IMR-90 (cell line): ENCODE measurements at places on chromosomes 16 and 17.
A peak's percentile ranks its signal among the peaks of the same experiment; 100 is the strongest.

DNA sequence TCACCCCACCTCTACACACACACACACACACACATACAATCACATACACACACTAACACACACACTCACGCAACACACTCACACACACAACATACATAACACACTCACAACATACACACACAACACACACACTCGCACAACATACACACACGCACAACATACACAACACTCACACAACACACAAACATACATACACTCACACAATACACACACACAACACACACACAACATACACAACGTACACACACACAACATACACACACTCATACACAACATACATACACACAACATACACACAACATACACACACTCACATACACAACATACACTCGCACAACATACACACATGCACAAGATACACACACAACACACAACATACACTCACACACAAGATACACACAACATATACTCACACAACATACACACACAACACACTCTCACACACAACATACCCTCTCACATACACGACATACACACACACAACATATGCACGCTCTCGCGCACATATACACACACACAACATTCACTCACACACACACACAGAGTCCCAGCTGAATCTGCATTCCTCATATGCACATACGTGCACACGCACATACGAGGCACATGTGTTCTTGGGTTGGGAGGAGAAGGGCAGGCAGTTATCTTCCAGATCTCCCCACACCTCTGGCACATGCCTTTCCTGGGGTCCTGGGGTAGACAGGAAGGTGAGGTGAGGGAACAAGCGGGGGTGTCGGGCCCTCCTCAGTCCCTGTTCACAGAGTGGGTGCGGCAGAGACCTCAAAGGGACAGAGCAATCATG, 1.1 kb downstream of the ASGR2 start:
- no peak overlapping the region for H3K4me3 ChIP-seq
- H3K27me3 ChIP-seq: peaks cover 23% of the 10 kb centered on the region
- no peak overlapping the region for H3K27ac ChIP-seq
- no peak for DNase-seq
- H3K4me1 ChIP-seq: no peaks in the 10 kb centered on the region

GRCh38 chr17:57881143-57881542, 31.3 kb upstream of the MRPS23 start:
- H3K27ac ChIP-seq: peak overlapping the region; percentile 94
- H3K4me1 ChIP-seq: peaks cover 46% of the 10 kb centered on the region

DNA sequence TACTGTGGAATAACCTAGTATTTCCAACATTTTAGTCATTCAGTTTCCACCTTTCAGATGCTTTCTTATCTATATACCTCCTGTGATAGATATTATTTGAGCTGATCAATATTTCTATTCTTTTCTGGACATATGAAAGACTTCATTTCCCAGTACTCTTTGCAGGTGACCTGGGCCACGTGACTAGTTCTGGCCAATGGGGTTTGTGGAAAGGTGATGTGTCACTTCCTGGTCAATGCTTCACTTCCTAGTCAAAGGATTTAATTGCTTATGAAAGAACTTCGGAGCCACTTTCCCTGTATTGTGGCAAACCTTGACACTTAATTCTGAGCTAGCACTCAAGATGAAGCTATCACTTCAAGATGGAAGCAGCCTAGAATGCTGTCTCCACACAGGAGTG, 248.9 kb upstream of the FOXF1 start:
- H3K27ac ChIP-seq: no peak overlapping the region
- no peaks in the 10 kb centered on the region for H3K27me3 ChIP-seq
- H3K4me1 ChIP-seq: peaks cover 21% of the 10 kb centered on the region
- H3K36me3 ChIP-seq: peaks cover 1% of the 10 kb centered on the region; the same call in 1 of the 2 replicates

- H3K27me3 ChIP-seq: no peaks in the 10 kb centered on the region
- no peaks in the 10 kb centered on the region for H3K36me3 ChIP-seq
- peaks cover 11% of the 10 kb centered on the region for H3K4me1 ChIP-seq
- H3K27ac ChIP-seq: no peak overlapping the region
These were observed 302.1 kb downstream of the MAP2K6 start for GRCh38 chr17:69716556-69716955.

DNA sequence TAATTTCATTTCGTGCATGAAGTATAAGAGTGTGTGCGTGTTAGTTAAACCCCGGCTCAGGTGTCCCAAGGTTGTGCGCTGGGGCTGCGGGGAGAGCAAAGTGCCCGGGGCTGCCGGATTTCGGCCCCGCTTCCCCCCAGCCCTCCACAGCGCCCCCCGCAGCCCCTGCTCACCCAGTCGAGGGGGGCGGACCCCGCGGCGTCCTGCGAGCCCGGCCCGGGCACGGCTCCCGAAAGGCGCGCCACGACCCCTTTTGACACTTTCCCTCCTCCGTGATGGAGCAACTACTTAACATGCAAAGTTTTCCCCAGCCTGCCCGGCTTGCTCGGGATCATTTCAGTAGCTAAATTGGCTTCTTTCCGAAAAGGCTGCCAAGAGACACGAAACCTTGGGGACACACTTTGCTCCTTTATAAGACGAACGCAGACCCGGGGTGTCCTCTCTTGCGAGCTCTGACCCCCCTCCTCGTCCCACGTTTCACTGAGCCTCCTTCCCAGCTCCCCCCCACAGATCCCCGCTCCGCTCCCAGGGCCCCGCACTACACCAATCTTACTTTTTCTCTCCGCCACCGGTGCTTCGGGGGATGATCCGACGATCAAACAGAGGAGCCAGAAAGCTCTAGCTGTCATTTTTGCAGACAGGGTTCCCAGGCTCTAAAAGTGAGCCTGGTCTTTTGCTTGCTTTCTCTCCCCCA, 552 bp downstream of the C17orf58 start:
- H3K4me3 ChIP-seq: peak overlapping the region; percentile 64
- H3K27me3 ChIP-seq: no peaks in the 10 kb centered on the region
- DNase-seq: no peak
- H3K4me1 ChIP-seq: peaks cover 5% of the 10 kb centered on the region; the same call in 1 of the 2 replicates
- H3K36me3 ChIP-seq: no peaks in the 10 kb centered on the region
- H3K27ac ChIP-seq: no peak overlapping the region

GRCh38 chr17:1800712-1801111, 29.0 kb downstream of the SMYD4 start:
- peaks cover 26% of the 10 kb centered on the region for H3K36me3 ChIP-seq
- 0 out of 2 replicates have a peak, but pooled peaks cover 1% of the 10 kb centered on the region for H3K4me1 ChIP-seq
- no peak overlapping the region for H3K27ac ChIP-seq
- no peak for DNase-seq
- no peak overlapping the region for H3K4me3 ChIP-seq

- H3K4me3 ChIP-seq: peak within 1 kb of the TSS; percentile 79
- peak; percentile 73 for DNase-seq
- peaks cover 9% of the 10 kb centered on the region for H3K36me3 ChIP-seq
- peak within 1 kb of the TSS; percentile 92 for H3K27ac ChIP-seq
- no peaks in the 10 kb centered on the region for H3K27me3 ChIP-seq
These were observed at the start of gene KCTD13 for GRCh38 chr16:29925781-29926710. Gene KCTD13, minus strand, starts transcription at chr16:29926226. Its CDS starts 193 bp downstream, at chr16:29926033.

- no peak overlapping the region for H3K4me3 ChIP-seq
- H3K36me3 ChIP-seq: no peaks in the 10 kb centered on the region
- H3K27me3 ChIP-seq: no peaks in the 10 kb centered on the region; the same call in 1 of the 2 replicates
- DNase-seq: no peak
- H3K27ac ChIP-seq: no peak overlapping the region
These were observed 40.8 kb downstream of the RNF157 start for GRCh38 chr17:76199469-76199868.

DNA sequence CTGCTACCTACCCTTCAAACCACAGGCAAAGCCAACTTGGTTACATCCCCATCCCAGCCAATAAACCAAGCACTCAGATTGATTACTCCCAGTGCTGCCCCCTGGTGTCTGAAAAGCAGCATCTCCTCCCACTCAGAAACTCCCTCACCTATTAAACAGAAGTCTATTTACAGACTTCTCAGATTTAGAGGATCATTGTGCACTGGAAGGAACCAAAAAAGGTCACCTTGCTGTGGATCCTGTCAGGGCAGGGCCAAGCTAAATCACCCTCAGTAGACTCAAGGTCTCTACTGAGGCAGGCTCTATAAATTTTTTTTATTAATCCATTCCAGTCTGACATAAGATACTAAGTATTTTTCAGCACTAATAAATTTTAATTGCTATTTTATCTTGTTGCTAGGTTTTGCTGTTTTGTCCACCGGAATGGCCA, 17.6 kb downstream of the HIGD1B start:
- no peaks in the 10 kb centered on the region for H3K27me3 ChIP-seq
- no peak overlapping the region for H3K4me3 ChIP-seq
- no peaks in the 10 kb centered on the region for H3K4me1 ChIP-seq
- H3K27ac ChIP-seq: no peak overlapping the region
- DNase-seq: peak; percentile 73

- no peaks in the 10 kb centered on the region for H3K27me3 ChIP-seq
- peak overlapping the region; percentile 63; the same call in 1 of the 2 replicates for H3K27ac ChIP-seq
- H3K4me3 ChIP-seq: no peak overlapping the region
- H3K36me3 ChIP-seq: no peaks in the 10 kb centered on the region
These were observed 54.8 kb downstream of the SPECC1 start for GRCh38 chr17:20063665-20064648.

DNA sequence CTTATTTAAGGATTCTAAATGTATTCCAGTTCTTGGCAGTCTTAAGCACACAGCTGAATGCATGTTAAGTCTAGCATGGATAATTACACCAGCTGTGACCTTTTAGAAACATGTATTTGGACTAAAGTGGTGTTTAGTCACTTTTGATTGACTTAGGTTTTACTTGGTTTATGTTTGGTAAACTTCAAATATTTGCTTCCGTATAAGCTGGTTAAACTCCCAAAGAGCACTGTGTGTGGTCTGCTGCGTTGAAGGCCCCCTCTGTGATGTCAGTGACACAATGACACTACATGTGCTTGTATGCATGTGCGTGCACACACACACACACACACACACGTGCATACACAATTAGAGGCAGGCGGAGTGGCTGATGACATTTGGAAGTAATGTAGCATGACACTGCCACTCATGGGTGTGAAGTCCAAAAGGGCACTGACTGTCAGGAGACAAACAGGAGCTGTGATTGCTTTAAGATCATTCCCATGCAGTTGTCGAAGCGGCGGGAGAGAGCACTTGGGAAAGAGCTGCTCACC, 156.1 kb upstream of the CDH13 start:
- no peaks in the 10 kb centered on the region for H3K36me3 ChIP-seq
- H3K27me3 ChIP-seq: peaks cover 7% of the 10 kb centered on the region
- H3K4me3 ChIP-seq: no peak overlapping the region
- no peak overlapping the region for H3K27ac ChIP-seq

GRCh38 chr17:56096026-56096810, 57.1 kb upstream of the ANKFN1 start:
- DNase-seq: peak; percentile 45
- peaks cover 3% of the 10 kb centered on the region; the same call in 1 of the 2 replicates for H3K27me3 ChIP-seq
- H3K36me3 ChIP-seq: no peaks in the 10 kb centered on the region
- peaks cover 2% of the 10 kb centered on the region for H3K4me1 ChIP-seq

DNA sequence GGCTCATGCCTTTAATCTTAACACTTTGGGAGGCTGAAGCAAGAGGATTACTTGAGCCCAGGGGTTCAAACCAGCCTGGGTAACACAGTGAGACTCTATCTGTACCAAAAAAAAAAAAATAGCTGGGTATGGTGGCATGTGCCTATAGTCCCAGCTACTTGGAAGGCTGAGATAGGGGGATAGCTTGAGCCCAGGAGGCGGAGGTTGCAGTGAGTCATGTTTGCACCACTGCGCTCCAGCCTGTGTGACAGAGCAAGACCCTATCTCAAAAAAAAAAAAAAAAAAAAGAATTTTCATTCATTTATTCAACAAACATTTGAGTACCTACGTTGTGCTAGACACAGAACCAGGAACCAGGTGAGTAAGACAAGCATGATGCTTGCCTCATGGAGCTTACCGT, 73.6 kb upstream of the MRTFB start:
- no peaks in the 10 kb centered on the region for H3K36me3 ChIP-seq
- no peak for DNase-seq

DNA sequence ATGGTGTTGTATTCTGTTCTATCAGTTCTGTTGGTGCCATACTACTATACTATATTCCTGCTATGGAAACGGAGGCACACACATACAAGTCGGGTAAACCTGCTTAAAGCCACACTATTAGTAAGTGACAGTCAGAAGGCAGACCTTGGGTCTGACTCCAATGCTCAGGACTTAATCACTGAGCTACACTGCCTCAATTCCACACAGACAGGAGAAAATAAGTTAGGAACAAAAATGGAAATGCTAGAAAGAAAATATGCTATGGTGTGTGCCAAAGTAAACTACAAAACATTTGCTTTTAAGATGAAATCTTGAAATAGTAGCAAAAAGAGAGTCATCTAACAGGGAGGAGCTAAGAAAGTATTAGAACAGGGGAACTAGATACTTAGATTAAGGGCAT, 48.1 kb downstream of the MYO1D start:
- H3K4me3 ChIP-seq: no peak overlapping the region
- no peaks in the 10 kb centered on the region for H3K36me3 ChIP-seq
- no peaks in the 10 kb centered on the region for H3K4me1 ChIP-seq
- H3K27ac ChIP-seq: no peak overlapping the region
- DNase-seq: no peak
- 0 out of 2 replicates have a peak, but pooled peaks cover 1% of the 10 kb centered on the region for H3K27me3 ChIP-seq

DNA sequence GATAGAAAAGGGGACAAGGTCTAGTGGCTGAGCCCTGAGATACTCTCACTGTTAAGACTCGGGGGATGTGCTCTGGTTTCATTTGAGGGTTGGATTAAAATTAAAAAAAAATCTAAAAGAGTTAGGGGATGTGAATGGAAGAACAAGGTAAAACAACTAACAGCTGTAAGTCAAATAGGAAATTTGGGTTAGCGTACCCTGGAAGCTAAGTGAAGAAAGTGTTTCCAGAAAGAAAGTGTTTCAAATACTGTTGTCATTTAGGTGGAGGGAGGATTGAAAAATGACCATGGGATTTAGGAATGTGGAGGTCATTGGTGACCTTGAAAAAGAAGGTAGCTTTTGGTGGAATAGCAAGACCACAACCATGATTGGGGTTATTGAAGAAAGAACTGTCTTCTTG, 37.7 kb downstream of the PPM1D start:
- peaks cover 8% of the 10 kb centered on the region for H3K4me1 ChIP-seq
- DNase-seq: no peak
- no peak overlapping the region for H3K27ac ChIP-seq
- H3K4me3 ChIP-seq: no peak overlapping the region
- peaks cover 10% of the 10 kb centered on the region for H3K36me3 ChIP-seq

DNA sequence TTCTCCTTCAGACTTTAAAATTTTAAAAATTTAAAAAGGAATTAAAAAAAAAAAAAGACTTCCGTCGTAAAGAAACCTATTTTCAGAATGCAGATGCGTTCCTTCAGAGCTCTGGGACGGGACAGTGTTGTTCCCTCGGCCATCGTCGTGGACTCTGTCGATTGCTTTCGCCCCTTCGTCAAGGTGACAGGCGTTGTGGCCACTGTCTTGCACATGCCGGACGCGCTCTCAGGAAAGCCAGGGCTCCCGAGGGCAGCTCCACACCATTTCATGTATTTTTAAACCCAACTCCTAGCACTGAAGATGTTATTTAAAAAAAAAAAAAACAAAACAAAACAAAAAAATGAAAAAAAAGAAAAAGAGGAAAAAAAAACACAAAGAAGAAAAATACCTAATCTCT, 22.3 kb downstream of the TMC6 start:
- DNase-seq: no peak
- no peak overlapping the region for H3K4me3 ChIP-seq
- H3K36me3 ChIP-seq: peaks cover 22% of the 10 kb centered on the region
- H3K4me1 ChIP-seq: no peaks in the 10 kb centered on the region; the same call in 1 of the 2 replicates

- H3K36me3 ChIP-seq: no peaks in the 10 kb centered on the region
- no peak overlapping the region for H3K27ac ChIP-seq
- no peak overlapping the region for H3K4me3 ChIP-seq
- H3K4me1 ChIP-seq: peaks cover 13% of the 10 kb centered on the region
These were observed 1.2 kb upstream of the YPEL2 start for GRCh38 chr17:59330053-59330942.
